Motor neuron (in vitro differentiated cells): ENCODE measurements at places on chromosomes 2 and 18. TPM values are rescaled to one million over a fixed set of nuclear protein-coding genes. Genes with fewer than 3 reads are reported as not detected.
A peak's percentile ranks its signal among the peaks of the same experiment; 100 is the strongest.

DNA sequence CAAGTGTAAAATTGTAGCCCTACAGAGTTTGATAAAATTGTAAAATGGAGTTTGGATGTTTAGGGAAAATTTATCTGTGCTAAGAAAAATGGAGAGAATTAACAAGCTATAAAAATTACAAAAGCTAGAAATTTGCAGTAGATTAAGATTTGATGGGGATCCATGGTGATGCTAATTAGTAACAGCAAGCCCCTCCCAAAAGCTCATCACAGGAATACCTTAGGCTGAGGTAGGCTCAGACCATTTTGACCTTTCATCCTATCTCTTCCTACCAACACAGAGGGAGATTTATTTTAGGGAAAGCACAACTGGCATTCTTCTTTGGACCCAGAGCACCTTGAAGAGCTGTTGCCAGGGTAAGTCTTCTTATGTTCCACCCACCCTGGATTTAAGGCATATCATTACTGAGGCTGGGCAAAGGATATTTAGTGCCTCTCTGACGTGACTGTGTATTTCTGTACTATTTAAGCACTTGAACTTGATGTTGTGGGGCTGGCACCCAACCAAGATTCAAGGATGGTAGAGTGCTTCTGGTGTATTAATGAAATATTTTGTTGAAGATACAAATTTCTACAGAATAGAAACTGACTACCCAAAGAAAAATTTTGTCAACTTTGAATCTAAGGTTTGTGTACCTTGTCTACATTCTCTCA, 70.8 kb upstream of the SLC39A10 start:
- no peak for ATAC-seq

CPLX4 gene
- total RNA-seq: 2.2 TPM in 1 of 2 replicates, not detected in the other

DNA sequence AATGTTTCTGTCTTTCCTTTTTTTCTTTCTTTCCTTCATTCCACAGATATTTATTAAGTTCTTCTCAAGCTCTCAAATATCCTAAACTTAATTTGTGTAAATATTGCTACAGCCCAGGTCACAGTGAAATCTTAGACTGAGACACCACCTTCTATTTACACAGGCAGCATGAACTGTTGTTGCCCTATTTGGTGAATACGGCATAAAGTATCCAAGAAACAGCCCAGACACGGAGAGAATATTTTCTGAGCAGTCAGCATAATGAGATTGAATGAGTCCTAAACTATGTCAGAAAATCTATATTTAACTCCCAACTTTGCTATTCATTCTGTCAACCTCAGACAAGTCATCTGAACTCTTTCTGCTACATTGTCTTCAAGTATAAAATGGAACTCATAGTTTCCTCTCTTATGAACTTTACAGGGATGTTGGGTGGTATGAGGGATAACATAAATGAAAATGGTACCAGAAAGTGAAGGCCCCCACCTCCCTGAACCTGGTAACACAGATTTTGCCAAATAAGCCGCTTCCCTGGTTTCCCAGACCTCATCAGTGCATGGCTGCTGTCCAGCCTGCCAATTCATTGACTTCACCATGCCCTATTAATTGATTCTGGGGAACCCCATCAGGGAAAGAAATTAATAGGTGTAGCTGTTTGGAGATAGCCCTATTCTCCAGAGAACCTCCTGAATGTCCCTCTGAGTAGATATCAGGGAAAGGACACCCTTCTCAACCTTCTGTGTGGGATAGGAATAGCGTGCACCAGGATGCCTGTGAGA, 235.9 kb downstream of the SETBP1 start:
- no peak for ATAC-seq

IL36G gene
- not detected in 2 replicates for total RNA-seq

MYOM1 gene
- total RNA-seq: 1.0 and 1.6 TPM in 2 replicates

DNA sequence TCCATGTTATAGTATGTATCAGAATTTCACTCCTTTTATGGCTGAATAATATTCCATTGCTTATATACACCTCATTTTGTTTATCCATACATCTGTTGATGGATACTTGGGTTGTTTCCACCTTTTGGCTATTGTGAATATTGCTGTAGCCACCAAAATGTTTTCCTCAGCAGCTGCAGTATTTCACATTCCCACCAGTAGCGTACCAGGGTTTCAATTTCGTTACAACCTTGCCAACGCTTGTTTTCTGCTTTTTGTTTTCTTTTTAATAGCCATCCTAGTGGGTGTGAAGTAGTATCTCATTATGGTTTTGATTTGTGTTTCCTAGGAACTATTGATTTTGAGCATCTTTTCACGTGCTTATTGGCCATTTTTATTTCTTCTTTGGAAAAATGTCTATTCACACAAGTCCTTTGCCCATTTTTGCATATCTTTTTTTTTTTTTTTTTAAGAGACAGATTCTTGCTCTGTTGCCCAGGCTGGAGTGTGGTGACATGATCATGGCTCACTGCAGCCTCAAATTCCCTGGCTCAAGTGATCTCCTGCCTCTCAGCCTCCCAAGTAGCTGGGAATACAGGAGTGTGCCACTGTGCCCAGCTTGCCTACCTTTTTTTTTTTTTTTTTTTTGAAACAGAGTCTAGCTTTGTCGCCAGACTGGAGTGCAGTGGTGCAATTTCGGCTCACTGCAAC, 14.2 kb downstream of the UBXN2A start:
- no peak for ATAC-seq

TMEM150A gene
- total RNA-seq: 19.8 and 23.4 TPM in 2 replicates

- ATAC-seq: no peak
Observed at GRCh38 chr2:98801286-98801685, 70.4 kb upstream of the MGAT4A start.

NPC1 gene
- total RNA-seq: 30.8 and 40.2 TPM in 2 replicates

MTIF2 gene
- total RNA-seq: 28.4 and 31.8 TPM in 2 replicates

DNA sequence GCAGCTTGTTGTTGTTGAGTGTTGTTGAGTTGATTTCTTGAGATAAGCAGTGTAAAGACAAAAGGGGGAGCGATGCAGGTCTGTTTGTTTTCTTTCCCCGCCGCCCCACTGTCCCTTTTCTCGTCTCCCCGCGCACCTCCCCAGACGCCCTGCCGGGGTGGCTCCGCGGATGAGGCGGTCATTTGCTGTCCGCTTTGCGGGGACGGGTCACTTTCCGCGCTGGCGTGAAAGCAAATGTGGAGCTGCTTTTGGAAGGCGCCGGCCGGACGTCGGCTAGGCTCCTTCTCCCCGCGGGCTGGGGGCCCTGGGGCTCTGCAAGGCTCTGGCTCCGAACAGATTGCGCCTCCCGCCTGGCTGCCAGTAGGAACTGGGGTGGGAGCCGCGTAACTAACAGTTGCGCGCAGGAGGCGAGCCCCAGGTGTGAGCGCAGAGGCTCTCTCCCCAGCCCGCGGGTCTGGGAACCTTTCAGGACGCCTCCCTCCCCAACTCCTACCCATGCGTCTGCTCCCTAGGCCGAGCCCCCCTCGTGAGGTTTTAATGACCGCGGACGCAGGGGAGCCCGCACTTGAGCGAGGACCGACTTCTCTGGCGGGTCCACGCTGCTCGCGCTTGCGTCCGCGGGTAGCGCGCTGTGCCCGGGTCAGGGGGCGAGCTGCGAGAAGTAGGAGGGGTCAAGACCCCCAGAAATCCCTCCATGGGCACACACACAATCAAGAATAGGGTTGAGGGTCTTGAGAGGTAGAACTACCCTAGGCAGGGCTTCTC, 146.6 kb downstream of the MEIS1 start:
- peak; percentile 31 for ATAC-seq

RAB17 gene
- 0.14 and 0.97 TPM in 2 replicates for total RNA-seq

GRCh38 chr2:91477731-91478672, 2786.5 kb downstream of the RPIA start:
- no peak for ATAC-seq
